ENCODE measurements at places on chromosomes 4 and X. TPM values are rescaled to one million over a fixed set of nuclear protein-coding genes. Genes with fewer than 3 reads are reported as not detected.

DNA sequence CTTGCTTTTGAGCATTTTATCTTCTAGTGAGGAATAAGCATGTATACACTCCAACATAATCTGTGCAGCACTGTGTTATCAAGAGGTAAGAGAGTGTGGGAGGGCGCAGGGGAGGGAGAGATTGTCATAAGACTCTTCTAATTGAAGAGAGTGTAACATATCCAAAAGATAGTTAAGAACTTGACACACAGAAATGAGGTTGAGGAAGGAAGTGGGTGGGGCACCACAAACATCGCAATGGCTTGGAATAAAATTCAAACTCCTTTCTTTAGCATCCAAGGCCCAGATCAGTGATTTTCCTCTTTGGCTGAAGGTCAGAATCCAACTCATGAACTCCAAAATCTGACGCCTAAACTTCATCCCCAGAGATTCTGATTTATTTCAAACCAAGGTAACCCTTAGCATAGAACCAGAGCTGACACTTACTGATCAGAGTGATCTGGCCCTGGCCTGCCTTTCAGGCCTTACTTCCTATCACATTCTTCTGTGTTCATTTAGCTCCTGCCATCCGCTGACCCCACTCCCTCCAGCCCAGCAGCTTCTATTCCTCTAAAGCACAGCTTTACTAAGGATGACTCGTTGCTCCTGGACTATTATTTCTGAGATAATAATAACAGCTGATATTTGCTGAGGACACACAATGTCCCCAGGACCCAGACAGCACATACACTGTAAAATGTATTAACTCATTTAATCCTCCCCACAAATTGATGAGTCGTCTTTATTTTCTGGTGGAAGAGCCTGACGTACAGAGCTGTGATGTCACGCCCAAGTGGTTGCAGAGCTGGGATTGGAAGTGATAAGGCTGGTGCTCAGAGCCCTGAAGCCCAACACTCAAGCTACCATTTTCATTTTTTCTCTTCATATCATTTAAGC, 10.6 kb upstream of the CTSO start:
- DNase-seq: no peak

CD40LG gene
- total RNA-seq: not detected

ATP8A1 gene
- 11.3 TPM for total RNA-seq

DNA sequence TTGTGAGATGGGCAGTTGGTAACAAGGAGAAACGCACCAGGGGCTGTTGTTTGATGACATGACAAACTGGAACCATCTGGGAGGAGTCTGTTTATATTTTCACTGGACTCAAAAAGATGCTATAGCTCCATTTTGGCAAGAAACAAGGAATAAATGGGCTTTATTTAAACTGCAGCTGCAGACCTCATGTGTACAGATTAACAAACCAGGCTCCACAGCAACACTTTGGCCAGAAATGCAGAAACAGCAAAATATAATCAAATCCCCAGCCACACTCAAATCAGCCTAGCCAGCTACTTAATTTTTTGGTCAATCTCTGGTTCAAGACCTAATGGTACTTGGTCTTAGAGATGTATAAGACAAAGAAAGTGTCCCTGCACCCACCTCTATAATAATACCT, 52.7 kb downstream of the ASB9 start:
- no peak for DNase-seq

DNA sequence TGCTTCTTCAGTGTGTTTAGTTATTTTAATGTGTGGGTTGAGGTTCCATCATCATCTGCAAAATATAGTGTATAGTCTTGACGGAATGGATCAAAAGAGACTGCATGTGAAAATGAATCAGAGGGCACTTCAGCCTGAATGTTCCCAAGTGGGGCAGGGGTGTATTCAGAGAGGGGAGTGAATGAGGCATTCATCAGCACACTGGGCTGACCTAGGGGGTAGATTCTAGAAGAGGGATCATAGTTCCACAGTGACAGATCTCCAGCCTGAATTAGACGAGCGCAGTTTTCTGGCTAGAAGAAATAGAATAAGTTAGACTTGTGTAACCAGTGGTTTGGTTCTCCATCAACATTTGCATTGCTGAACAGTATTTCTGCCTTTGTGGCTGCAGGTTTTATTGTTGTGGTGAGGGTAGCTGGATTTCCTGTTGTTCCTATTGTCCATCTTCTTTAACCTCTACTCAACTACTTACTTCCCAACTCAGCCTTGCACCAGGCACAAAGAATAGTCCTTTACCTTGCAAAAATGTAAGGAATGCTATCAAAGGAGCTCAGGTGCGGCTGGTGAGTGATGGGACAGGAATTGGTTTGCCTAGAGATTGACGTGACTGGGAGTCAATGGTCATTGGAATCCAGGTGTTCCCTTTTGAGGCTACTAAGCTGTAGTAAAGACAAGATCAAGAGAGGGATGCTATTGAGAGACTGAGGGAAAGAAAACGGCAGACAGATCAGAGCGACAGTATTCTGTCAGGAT, 50.9 kb downstream of the NAP1L5 start:
- no peak for DNase-seq

DNA sequence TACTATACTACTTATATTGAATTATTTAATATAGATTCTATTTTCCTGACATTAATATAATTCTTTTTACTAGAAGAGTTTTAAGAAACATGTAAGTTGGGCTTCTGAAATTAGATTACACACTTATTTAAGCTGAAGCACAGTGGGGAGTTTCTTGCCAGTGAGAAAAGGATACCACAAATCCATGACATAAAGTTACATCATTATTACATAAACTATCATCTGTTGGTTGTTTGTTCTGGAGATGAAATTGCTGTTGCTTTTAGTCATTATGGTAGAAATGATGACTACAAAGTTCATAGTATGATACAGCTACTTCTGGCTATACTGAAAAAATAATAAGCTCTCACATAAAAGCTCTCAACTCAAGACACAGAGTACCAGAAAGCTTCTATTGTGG, 880.4 kb downstream of the PCDH18 start:
- DNase-seq: no peak

TLR7 gene
- total RNA-seq: 2.0 TPM

TLL1 gene
- 7.2 TPM for total RNA-seq

CENPE gene
- 1.2 TPM for total RNA-seq

GUCY1B1 gene
- total RNA-seq: 5.0 TPM

DNA sequence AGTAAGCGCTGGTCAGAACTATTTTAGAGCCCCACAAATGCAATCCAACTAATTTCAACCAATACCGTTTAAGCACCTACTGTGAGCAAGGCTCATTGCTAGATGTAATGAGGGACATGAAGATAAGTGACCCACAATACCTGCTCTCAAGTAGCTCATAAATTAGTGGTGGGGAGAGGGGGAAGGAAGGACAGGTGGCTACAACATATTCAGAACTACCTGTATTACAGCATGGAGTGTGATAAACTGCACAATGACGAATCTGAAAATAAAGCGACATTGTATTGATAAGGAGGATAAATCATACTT, 311.6 kb upstream of the DIAPH2 start:
- DNase-seq: no peak

- no peak for DNase-seq
These were observed 221.9 kb downstream of the BMPR1B start for GRCh38 chr4:94979621-94980020.

DNA sequence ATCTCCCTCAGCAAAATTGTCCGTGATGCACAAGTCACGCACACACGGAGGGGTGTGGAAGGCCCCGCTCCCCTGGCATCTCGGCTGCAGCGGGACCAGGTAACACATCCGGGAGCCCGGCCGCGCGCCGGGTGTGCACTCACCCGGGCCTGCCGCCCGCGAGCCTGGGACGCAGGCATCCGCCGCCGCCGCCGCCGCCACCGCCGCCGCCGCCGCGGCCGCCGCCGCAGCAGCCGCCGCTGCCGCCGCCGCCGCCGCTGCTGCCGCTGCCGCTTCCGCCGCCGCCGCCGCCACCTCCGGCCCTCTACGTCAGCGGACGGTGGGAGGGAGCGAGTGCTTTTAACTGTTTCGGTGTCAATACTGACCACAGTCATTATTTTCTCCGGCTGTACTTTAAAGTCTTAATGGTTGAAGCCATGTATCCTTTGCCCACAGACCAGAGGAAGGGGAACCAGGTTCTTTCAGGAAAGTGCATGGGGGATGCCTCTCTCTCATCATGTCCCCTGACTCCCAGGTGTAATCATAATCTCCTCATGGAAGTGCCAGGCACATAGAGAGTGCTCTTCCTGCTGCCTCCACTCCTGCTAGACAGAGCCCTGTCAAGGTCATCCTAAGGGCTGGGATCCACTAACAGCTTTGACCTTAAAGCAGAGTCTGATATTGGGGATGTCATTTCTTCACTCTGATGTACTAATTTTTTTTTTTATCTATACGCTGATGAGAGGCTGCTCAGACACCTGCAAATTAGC, 38.0 kb downstream of the MAGEE2 start:
- DNase-seq: peak; percentile 68

DNA sequence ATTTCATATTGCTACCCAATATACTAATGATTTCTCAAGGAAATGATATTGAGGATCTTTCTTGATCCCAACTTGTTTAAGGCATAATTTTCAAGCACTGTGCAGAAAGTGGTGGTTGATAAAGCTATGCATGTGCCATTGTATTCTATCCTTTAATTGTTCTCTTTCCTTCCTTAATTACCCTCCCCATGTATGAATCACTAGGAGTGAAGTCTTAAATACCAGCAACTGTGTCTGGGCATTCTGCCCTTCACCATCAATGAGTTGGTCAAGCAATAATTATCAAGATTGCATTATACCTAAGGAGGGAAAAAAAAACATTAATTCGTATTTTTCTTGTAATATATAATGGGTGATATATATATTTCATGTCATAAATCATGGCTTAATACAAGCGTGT, 111.8 kb upstream of the FRMPD4 start:
- DNase-seq: no peak

GRCh38 chr4:185470501-185471195, 885 bp downstream of the CCDC110 start:
- DNase-seq: no peak

CORIN gene
- 0.61 TPM for total RNA-seq

DNA sequence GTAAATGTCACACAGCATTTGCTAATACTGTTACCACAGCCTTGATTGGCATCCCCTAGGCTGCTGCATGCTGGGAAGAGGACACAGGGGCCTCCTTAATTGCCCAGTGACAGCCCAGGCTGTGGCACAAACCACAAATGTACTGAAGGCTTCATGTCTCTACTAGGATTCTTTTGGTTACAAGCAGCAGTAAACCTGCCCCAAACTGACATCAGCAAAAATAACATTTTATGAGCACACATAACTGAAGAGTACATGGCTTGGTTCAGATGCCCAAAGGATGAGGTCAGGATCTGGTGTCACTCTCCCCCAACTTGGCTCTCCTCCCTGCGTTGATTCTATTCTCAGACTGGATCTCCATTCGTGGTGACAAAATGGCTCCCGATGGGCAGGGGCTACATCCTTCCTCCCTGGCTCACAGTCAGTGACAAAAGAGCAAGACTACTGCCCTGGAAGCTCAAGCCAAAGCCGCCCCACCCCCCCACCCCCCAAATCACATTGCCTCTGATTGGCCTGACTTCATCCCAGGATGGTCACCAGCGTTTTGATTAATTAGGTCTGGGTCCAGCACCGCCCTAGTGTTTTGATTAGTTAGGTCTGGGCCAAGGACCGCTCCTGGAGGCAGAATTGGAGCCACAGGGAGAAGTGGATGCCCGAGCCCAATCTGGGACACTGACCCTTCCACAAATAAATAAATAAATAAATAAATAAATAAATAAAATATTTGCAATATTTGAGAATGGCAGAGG, 180.5 kb upstream of the RBPJ start:
- DNase-seq: no peak

- no peak for DNase-seq
These were observed 459.9 kb upstream of the BOD1L1 start for GRCh38 chr4:14087459-14087858.

DNA sequence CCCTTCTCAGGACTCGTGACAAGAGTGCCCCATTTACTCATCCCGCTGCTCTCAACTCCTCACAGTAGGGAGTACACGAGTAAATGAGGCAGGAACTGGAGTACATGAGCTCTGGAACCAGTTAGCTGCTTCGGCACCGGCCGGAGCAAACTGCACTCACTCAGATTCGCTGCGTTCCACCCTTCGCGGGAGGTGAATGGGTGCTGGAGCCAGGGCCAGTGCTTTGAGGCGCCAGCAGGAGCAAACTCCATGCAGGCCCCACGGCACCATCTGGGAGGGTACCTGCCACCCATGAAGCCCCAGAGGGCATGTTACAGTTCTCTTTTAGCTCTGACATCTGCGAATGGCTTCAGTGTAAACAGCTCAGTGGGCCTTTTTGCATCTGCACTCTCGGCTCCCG, 315.5 kb upstream of the GK2 start:
- DNase-seq: peak; percentile 69

GRCh38 chr4:163804001-163804400, 309.5 kb downstream of the TMA16 start:
- no peak for DNase-seq

MAGEE2 gene
- total RNA-seq: not detected

- DNase-seq: no peak
These were observed 11.5 kb downstream of the CLCN4 start for GRCh38 chrX:10168226-10168625.

HDX gene
- total RNA-seq: 5.8 TPM

- DNase-seq: no peak
These were observed 80.0 kb downstream of the ARSJ start for GRCh38 chr4:113899271-113900070.

GRCh38 chrX:35339796-35340195, 397.2 kb downstream of the FAM47B start:
- DNase-seq: no peak

- no peak for DNase-seq
These were observed 111.8 kb upstream of the HUWE1 start for GRCh38 chrX:53798281-53798680.

SPIN4 gene
- total RNA-seq: 2.4 TPM

GRCh38 chrX:154333837-154334271, 38.3 kb downstream of the TKTL1 start:
- no peak for DNase-seq

DNA sequence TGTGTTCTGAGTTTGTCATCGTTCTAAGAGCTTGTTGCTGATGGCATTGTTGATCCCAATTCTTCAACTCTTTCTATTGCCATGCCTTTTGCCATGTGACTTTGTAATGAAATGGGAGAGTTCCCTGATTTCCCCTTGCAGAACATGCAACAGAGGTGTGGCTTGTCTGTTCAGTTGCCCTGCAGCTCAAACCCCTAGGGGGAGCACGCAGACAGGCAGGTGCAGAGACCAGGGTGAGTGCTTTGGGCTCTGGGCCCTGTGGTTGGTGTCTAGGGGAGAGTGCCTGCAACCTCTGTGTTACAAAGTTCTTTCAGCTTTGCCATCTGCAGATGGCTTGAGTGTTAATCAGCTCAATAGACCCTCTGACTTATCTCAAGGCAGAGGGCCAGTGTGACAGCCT, 332.7 kb downstream of the MID1IP1 start:
- DNase-seq: no peak

KIAA1210 gene
- total RNA-seq: not detected

DNA sequence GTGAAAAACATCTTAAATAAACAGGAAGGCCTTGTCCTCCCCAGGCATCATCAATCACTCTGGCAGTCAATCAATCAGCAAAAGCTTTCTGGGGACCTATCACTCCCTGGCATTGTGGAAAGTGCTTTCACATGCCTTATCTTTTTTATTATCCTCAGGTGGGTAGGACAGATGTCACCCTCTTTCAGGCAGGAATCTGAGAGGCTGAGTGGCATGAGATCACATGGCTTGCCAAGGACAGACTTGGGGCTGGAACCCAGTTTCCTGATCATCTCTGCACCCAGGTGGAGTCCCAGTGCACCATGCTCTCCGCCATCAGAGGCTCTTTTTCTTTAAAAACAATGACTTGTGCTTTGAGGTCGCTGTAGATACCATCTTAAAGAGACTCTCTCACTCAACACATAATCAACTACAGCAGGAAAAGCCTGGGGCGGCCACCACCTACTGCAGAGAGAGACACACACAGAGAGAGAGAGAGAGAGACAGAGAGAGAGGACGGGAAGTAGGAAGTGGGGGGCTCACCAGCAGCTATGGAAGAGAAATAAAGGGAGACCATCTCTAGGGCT, 282.7 kb downstream of the PTTG2 start:
- no peak for DNase-seq

Data from mesenteric fat pad (tissue), 1 donor.